Epithelial cell of prostate (primary cell): ENCODE measurements at places on chromosomes 4 and X.
A peak's percentile ranks its signal among the peaks of the same experiment; 100 is the strongest.

DNA sequence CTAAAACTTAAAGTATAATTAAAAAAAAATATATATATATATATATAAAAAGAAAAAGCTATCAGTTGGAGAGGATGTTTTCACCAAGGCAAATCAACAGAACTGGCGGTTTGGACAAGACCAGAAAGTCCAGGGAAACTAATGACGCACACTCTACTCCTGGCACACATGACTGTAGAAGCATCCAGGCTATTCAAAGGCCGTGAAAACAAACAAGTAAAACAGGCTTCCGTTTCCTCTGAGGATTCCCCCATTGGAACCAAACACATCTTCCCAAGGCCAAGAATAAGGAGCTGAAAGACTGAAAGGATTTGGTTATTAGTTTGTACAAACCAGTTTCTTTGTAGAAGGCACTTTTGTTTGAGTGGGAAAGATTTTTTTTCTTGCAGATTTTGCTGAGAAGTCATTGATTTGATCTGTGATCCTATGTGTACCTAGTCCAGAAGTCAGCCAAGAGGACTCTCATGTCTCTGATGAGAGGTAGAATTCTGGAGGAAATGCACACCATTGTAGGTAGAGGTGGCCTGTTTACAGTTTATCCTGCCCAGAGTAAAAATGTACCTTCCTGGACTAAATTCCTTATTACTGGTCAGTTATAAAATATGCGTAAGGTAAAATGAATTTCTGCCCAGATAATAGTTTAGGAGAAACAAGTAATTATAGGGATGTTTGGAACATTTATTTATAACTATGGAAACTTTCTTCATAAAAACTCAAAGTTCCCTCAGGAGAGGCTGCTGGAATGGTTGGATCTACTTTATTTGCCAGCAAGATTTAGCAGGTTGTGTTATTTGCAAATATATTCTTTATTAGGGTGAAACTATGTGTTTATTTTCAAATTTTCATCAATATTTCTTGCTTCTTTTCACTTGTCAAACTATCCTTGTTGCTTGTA is 66.5 kb downstream of the DMP1 start:
- DNase-seq: peak; percentile 8

DNA sequence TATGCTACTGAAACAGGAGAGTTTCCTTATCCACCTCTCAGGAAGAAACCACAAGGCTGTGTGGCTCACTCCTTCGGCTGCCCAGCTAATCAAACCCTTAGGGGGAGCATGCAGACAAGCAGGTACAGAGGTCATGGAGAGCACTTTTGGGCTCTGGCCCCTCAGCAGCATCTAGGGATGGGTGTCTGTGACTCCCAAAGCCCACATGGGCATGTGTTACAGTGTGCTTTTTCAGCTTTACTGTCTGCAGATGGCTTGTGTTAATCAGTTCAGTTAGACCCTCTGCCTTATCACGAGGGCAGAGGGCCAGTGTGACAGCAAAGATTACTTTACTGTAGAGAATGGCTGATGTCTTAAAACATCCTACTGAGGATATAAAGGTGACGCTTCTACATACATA is 447.4 kb downstream of the PCDH10 start:
- DNase-seq: no peak

DNA sequence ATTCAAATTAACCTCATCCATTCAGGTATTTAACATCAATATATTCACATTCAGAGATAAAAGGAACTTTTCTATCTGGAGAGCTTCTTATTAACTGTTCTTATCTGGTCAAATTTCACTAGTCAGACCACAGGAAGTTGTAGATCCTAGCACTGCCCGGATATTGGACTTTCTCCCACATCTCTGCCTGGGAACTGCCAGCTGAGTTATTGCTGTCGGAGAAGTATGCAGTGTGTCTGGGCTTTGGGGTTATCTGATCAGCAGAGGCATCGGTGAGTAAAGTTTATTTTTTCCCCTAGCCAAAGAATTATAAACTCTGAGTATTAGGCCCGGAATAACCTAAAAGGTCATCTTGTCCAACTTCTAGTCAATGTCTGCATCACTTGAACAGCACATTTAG is 45.1 kb downstream of the OR13H1 start:
- no peak for DNase-seq

- no peak for DNase-seq
These were observed 36.4 kb downstream of the SLIT2 start for GRCh38 chr4:20288047-20288650.

DNA sequence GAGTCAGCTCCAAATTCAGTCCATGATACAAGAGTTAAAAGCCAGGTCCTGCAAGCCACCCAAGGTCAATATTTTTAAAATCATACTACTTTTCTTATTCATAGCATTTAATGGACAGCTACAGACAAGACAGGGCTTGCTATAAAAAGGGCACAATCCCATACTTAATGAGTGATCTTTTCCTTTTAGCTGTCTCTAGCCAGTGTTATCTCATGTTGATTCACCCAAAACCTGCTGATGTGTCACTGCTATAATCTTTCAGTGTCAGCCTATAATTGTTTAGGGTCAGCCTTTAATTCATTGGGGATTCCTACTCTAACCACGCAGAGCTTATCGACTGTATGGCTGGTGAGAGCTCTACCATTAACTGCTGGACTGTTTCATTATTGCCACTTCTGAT is 51.2 kb upstream of the HCCS start:
- peak; percentile 20 for DNase-seq

- no peak for DNase-seq
These were observed 25.5 kb downstream of the ARHGAP36 start for GRCh38 chrX:131083510-131084142.
